ENCODE measurements at places on chromosomes 2 and 18.

DNA sequence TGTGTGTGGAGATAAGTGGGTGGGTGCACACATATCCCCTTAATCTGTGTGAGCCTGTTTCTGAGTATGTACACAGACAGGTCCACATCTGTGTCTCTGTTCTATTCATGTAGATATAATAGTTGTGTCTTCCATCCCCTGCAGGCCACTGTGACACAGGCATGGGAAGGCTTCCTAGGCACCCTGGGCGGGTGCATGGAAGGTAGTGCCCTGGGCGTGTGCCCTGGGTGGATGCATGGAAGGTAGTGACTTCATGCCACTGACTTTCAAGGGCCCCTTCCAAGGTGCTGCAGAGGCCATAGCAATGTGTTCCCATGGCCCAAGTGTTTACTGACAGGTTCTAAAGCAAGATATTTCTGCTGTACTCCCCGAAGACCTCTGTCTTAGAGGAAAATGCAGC, 462.5 kb upstream of the HS6ST1 start:
- no peak for DNase-seq

- DNase-seq, result no peak
Observed at GRCh38 chr2:101706121-101706818, 8.8 kb downstream of the MAP4K4 start.

GRCh38 chr2:37695336-37695735, 23.9 kb upstream of the CDC42EP3 start:
- DNase-seq, result no peak

DNA sequence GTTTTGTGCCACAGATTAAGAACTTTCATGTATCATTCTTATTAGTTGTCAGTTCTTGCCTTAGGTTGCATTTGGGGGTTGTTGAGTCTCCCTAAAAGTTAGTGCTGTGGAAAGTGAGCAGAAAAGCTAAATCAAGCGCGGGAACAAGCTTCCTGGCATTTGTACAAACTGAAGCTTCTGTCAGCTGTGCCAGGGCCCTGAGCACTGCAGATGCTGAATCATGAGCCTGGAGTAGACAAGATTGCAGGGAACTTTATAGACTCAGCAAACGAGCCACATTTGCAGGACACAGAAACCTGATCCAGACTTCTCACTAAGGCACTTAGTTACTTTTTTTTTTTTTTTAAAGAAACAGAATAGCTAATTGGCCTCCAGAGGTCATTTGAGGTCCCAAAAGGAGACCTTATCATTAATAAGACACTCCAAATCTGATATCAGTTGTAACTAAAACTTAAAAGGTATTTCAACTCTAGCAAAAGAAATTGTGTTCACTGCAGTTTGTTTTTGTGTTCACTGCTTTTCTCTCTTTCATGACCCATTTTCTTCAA, 88.7 kb downstream of the ADAM23 start:
- no peak for DNase-seq

DNA sequence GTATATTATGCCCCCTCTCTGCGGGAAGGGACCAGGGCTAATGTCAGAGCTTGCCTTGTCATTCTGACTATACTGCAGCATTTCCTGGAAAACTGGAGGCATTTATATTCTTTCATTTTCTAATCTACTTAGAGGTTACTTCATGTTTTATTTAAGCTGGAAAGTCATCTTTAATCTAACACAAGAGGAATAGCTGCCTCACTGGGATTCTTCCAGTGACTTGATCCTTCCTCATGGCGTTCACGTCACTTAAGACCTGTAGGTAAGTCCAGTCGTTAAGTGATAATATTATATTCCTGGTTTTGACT, 727.6 kb upstream of the DDX18 start:
- DNase-seq, result no peak

GRCh38 chr2:191696001-191696400, 18.1 kb downstream of the NABP1 start:
- DNase-seq, result no peak

- no peak for DNase-seq
Observed at GRCh38 chr2:47676261-47676926, 106.6 kb upstream of the MSH6 start.

DNA sequence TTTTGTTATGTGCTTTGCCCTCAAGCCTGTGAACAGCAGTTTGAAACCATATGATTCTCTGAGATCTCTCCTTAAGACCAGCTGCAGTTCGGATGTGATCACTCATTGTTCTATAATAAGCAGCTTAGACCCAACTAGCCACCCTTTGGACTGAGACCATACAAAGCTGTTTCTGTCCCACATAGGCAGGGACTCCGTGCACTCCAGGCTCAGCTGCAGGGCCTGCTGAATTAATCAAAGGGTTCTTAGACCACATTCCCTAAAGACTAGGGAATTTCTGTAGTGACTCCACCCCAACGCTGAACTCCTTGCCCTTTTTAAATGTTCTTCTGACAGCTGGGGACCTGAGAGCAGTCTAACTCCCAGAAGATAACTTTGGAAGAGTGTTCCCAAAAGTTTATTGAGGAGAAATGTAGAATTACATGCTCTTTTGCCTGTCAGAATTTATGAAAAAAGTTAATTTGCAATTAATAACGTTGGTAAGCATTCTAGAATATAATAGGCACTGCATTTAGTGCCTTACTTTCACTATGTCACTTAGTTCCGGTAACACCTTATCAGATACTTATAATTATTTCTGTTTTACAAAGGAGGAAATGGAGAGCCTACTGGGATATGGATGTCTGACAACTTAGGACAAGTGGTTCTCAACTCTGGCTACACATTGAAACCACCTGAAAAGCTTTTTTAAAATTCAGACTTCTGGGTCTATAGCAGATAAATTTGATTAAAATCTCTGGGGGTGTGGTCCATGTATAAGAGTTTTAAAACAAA, 42.3 kb downstream of the GULP1 start:
- no peak for DNase-seq

DNA sequence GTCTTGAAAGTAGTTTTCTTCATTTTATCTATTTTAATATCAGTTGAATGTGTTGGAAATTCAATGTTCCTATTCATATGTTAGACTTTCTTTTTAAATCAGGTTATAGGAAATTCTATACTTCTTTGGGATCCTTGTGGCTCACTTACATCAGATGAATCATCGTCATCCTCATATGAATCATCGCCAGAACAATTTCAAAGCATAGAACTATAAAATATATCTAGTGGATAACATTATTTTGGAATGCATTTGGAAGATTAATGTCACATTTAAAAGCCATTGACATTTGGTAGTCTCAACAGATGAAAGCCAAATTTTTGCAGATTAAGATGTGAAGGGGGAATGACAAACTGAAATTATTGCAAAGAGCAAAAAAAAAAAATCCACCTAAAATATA, 94.1 kb downstream of the FAM161A start:
- DNase-seq, result no peak

DNA sequence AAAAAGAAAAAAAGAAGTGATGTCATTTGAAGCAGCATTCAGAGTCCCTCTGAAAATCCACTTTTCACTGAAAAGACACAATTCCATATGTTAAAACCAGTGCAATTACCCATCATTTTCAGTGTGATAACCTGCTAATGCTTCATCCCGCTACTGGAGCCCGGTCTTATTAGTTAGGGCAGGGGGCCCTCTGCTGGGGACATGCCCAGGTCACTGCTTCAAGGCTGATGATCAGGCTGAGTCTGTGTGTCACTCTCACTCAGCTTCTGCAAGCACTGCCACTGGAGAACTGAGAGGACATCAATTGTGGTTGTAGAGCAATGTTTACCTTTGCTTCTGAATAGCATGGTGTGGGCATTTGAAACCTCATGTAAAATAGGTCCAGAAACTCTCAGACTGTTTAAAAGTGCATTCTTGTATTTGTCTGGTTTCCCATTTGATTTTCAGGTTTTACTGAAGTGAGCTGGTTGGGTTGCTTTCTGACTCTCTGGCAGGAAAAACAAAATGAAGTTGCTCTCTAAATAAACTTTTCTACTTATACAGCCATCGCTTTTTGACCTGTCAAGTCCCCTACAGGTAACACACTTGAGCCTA, 49.2 kb upstream of the NXPH2 start:
- no peak for DNase-seq

GRCh38 chr2:6780765-6781274, 84.9 kb downstream of the CMPK2 start:
- no peak for DNase-seq

Measured in effector CD8-positive, alpha-beta T cell (primary cell).